Cardiac muscle cell (in vitro differentiated cells and primary cell): ENCODE measurements at places on chromosomes 6 and 20. TPM values are rescaled to one million over a fixed set of nuclear protein-coding genes. Genes with fewer than 3 reads are reported as not detected.

The BCLAF1 gene
- polyA plus RNA-seq: 45.1 and 67.3 TPM in 2 replicates

The SYCP2 gene
- 0.07 and 0.60 TPM in 2 replicates for polyA plus RNA-seq

The SLC35D3 gene
- 1.3 and 3.8 TPM in 2 replicates for polyA plus RNA-seq

The CST7 gene
- 0.20 TPM in 1 of 2 replicates, not detected in the other for polyA plus RNA-seq

The SRMS gene
- not detected in 2 replicates for polyA plus RNA-seq

The SIRPB1 gene
- polyA plus RNA-seq: not detected in 2 replicates
